Heart left ventricle (tissue), 16 donors: ENCODE measurements at places on chromosomes 2 and 18. TPM values are rescaled to one million over a fixed set of nuclear protein-coding genes. Genes with fewer than 3 reads are reported as not detected.
A peak's percentile ranks its signal among the peaks of the same experiment; 100 is the strongest.

The RETSAT gene
- 31.1 TPM for total RNA-seq

DNA sequence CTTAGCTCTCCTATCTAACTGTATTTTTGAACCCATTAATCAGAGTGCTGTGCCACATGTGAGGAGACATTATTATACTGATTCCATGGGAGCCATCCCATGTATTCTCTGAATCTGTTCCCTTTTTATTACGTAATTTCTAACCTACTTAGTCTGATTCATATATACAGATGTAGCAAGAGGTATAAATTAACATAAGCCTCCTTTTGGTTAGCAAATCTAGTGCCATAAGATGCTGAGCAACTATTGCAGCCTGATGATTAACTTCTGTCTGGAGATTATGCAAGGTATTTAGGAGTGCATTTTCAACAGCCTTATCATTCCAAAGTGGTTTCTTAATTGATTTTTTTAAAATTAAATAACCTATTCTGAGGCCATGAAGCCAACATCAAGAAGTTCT is 114.1 kb upstream of the MSH2 start:
- DNase-seq = no peak

DNA sequence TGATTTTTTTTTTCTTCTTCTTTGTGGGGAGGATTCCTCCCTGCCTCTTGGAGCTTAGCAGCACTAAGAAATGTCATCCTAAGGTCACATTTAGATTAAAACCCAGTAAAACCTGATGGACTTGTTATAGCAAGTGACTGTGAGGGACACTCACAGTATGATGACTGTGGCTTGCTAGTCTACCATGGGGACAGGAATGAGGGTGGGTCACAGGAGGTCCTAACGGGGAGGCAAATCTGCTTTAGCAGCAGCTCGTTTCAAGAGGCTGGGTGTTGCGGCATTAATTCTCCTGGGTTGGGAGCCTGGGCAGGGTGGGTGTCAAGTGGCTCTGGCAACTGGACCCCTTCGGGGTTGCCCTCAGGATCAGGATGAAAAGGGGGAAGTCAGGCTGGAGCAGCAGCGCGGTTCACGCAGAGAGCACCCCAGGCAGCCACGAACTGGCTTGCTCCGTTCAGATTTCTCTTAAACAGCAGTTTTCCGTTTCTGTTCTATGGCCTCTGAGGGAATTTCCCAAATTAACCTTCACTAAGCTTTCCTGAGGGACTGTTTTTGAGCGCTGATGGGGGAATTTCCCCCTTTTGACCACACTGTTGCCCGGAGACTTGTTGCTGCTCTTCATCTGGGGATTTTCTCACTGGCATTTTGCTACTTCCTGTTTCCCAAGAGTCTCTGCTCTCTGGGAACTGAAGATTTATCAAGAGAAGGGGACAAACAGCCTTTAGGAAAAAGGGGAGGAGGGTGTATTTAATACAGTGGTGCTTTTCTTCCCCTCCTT is 59.8 kb upstream of the PELI1 start:
- DNase-seq = peak; percentile 36

The TEX44 gene
- total RNA-seq = not detected

The MAL gene
- total RNA-seq = 0.97 TPM

The MC4R gene
- not detected for total RNA-seq

- DNase-seq = no peak
Measured at GRCh38 chr2:118470297-118470696, 377.2 kb downstream of the EN1 start.

DNA sequence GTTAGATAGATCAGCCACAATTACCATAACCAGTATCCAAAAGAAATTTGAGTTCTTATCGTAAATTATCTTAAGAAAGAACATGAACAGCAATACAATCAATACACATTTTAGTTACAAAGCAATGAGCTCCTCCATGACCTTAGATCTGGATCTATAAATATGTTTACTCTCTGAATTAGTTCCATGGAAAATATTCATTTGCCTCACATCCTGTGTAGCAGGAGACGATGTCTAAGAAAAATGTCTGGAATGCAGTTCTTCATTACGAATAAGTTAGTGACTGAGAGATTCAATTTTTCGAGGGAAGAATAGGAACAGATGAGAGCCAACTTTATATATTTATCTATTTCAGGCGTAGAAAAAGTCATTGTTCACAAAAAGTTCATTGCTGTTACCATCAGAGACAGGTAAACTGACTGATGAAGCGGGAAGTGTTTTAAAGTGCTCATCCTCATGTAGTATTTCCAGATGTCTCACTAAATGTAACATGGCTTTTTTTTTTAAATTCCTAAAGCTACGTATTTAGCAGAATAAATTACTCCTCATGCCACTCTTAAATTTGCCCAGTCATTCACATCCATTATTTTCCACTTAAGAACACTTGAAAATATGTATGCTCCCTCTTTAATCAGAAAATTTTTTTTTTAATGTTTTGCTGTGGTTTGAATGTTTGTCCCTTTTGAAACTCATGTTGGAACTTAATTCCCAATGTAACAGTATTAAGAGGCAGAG is 106.5 kb upstream of the SCN1A start:
- no peak for DNase-seq

The IMPA2 gene
- total RNA-seq = 73.0 TPM

The LIMS2 gene
- total RNA-seq = 150 TPM

The KIF1A gene
- total RNA-seq = 25.8 TPM

GRCh38 chr2:170038734-170039133 is 139.2 kb upstream of the MYO3B start:
- DNase-seq = no peak

The ACVR1C gene
- 0.44 TPM for total RNA-seq

The TDRD15 gene
- not detected for total RNA-seq

The PCARE gene
- 0.72 TPM for total RNA-seq

- no peak for DNase-seq
Measured at GRCh38 chr2:239106314-239106908, 258.5 kb downstream of the TWIST2 start.

- DNase-seq = no peak
Measured at GRCh38 chr2:236363711-236364277, 99.6 kb upstream of the ASB18 start.
